ENCODE measurements at places on chromosomes 4 and X.

- no peak for DNase-seq
Observed at GRCh38 chr4:78661921-78662521, 110.5 kb downstream of the ANXA3 start.

GRCh38 chr4:122967231-122967630 is 44.8 kb upstream of the NUDT6 start:
- no peak for DNase-seq

DNA sequence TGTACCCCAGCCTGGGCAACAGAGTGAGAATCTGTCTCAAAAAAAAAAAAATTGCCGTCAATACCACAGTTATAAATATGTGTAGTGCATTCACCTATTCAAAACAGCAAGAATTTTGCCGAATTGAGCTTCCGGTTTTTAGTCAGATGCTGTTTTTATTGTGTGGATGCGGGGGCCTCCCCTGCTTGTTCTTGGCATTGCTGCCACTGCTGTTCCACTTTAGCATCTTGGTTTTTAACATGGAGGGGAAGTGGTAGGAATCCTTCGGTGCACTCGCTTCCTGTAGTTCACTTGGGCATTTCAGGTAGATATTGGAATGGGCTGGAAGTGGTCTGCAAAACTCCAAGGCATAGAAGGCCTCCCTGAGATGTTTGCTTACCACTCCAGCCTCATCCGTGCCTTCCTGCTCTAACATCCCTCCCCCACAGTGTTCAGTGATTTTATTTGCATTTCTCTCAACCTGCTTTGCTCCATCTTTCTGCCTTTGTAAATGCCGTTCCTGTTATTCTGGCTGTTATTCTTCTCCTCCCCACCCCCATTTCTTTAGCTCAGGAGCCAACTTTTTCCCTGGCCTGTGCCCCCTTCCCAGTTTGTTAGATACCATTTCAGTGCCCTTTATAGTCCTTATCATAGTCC is 25.5 kb downstream of the MOB1B start:
- DNase-seq: no peak

DNA sequence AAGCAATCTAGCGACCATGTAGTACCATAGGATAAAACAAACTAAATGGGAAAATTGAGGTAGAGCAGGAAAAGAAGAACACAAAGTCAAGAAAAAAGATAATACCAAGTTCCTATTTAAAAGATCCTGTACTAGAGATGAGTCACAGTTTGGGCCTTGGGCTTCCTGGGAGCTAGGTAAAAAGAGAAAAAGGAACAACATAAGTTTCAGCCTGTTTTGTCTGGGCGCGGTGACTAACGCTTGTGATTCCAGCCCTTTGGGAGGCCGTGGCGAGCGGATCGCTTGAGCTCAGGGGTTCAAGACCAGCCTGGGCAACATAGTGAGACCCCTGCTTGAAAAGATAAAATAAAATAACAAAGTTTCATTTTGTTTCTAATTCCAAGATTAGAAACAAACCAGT is 14.0 kb upstream of the TMEM156 start:
- DNase-seq: peak; percentile 66

DNA sequence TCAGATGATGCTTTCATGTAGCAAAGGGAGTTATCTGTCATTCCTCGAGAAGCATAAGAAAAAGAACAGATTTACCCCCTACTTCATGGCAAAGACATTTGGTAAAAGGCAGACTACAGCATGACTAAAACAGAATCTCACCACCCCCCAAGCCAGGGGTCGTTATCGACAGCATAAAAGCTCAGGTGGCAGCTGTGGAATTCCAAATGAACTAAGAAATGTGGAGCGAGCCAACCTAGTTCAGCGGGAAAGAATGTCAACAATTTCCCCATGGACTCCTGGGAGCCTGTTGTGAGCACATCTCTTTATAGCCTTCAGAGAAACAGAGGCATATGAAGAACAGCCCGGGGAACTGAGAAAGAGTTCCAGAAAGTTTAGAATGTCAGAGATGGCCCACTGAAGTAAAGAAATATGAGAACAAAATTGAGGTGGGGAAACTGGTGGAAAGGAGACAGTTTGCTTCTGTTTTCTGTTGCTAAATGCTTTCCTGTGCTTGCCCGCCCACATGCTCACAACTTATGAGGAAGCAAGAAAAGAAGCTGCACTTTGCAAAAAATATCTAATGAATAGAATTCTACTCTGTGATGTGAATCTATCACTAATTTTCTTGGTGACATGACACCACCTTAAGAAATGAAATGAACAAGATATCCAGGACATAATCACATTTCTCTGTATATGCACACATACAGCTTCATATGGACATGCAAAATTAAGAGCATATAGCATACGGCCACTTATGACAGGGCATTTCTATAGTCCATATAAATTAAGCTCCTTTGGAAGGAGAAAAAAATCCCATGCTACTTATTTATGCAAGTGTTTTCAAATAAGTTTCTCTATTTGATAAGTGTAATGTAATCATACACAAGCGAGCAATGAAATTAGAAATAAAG is 135.3 kb upstream of the MID1 start:
- DNase-seq: no peak

GRCh38 chr4:148443512-148444295 is 1.5 kb upstream of the NR3C2 start:
- no peak for DNase-seq

- DNase-seq: no peak
Observed at GRCh38 chr4:66157594-66157993, 487.3 kb upstream of the EPHA5 start.

DNA sequence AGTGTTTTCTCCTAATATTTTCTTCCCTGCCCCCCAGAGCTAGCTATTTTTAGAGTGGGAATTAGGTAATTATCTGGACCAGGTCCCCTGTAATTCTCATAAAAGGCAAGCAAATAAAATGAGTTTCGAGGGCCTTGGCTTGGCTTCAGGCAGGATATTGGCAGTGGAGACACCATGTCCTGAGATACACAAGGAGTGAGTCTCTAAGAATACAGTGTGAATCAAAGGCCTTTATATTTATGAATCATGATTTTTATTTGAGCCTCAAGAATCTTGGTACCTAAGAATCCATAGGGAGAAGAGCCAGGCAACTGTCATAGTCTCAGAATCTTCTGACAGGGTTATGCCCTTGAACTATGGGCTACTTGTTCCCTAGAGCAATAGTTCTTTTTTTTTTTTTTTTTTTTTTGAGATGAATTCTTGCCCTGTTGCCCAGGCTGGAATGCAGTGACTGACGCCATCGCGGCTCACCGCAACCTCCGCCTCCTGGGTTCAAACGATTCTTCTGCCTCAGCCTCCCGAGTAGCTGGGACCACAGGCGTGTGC is 205.4 kb downstream of the LDB2 start:
- no peak for DNase-seq

DNA sequence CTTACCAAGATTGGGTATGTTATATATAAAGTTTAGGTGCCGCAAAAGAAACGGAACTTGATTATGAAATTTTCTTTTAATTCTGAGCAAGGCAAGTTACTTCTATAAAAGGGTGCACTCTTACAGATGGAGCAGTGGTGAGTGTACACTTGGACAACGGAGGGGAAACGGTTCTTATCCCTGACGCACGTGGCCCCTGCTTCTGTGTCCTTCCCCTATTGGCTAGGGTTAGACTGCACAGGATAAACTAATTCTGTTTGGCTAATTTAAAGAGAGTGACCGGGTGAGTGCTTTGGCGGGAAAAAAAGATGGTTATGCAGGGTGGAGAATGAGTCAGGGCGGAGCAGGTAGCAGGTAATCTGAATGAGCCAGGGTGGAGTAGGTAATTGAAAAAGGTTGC is 149.5 kb downstream of the GC start:
- DNase-seq: no peak

DNA sequence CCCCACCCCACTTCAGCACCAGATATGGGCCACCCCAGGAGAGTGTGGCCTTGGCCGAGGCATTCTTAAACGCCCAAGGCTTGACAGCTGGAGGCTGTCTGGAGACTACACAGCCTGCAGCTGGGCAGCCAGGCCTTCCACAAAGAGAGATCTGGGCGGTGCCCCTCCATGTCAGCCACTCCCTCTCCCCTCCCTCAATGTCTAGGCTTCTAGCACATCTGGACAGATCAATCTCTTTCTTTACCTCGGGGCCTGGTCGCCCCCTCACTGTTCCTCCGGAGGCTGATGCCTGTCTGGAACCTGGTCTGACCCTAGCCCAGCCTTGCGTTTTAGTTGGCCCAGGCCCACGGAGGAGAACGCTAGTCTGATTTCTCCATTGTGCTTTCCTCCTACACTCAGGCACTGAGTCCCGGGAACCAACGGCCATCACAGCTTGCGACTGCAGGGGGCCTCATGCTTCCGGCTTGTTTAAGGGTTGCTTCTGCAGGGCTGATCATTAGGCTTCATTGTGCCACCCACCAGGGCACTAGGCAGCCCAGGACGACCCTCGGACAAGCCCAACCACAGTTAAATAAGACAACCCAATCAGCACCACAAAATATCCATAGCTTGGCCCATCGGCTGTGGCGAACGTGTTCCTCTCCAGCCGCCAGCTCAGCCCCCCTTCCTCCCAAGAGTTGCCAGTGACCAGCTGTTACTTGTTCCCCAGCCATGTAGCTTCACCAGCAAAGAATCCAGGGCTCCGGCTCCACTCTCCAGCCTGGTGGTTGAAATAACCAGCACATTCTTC is 200.6 kb downstream of the BCOR start:
- DNase-seq: peak; percentile 57

DNA sequence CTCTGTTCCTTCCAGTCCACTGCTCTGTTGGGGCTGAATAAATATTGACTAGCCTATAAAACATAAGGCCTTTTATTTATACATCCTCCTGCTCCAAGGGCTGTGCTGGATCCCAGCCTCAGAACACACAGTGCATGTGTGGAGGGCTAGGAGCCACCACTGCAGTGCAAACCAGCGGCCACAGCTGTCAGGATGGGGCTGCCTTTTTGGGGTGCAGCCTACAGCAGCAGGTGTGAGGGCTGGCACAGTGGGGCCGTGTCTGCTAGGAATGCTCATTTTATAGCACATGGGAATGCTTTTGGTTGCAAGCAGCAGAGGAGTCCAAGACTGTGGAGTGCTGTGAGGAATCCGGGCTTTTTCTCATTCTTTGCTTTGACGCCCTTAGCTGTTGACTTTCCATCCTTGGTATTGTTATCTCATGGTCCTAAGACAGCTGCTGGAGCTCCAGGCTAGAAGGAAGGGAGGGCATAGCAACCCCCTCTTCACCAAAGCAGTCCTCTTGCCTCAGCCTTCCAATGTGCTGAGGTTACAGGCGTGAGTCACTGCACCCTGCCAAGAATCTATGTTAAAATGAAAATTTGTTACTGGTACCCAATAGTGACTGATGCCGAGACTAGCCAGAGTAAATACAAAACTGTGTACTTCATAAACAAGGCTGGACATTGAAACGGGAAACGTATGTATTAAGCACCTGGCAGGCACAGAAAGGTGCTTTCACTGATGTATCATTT is 334.3 kb upstream of the GATB start:
- no peak for DNase-seq

GRCh38 chrX:106391284-106391911 is 220.4 kb upstream of the RADX start:
- DNase-seq: no peak

GRCh38 chrX:38929966-38930421 is 128.7 kb downstream of the MID1IP1 start:
- peak; percentile 42 for DNase-seq

- DNase-seq: peak; percentile 40
Observed at GRCh38 chr4:185018834-185019455, 655 bp downstream of the HELT start.

DNA sequence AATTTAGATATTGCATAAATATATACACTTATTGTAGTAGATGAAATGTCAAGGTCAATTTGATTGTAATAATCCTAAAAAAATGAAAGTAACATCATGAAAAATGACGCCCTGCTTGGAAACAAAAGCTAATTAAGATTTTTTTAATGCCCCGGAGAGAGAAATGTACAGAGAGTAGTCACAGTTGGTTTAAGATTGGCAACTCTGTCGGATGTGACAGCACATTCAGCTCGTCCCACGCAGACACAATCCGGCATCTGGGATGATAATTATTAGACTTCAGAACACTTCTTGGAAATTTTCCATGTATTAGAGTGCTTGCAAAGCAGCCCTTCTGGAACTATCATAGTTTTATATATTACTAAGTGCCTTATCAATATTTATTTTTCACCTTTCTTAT is 478.0 kb downstream of the PDHA2 start:
- DNase-seq: no peak

- no peak for DNase-seq
Observed at GRCh38 chrX:150150780-150151125, 212.4 kb upstream of the MAMLD1 start.

DNA sequence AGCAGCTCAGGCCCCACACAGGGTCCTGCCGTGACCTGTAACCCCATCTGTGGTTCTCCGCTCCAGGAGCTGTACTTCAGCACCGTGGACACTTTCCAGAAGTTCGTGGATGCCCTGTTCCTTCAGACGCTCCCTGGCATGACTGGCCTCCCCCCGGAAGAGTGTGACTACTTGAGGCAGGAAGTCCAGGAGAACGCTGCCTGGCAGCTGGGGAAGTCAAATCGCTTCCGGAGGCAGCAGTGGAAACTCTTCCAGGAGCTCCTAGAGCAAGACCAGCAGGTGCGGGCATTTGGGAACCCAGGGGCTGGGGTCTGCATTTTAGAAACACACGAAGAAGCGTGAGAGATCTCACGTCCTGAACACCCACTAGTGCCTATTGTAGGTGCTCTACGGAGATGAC is 72.5 kb downstream of the EVC start:
- DNase-seq: no peak

DNA sequence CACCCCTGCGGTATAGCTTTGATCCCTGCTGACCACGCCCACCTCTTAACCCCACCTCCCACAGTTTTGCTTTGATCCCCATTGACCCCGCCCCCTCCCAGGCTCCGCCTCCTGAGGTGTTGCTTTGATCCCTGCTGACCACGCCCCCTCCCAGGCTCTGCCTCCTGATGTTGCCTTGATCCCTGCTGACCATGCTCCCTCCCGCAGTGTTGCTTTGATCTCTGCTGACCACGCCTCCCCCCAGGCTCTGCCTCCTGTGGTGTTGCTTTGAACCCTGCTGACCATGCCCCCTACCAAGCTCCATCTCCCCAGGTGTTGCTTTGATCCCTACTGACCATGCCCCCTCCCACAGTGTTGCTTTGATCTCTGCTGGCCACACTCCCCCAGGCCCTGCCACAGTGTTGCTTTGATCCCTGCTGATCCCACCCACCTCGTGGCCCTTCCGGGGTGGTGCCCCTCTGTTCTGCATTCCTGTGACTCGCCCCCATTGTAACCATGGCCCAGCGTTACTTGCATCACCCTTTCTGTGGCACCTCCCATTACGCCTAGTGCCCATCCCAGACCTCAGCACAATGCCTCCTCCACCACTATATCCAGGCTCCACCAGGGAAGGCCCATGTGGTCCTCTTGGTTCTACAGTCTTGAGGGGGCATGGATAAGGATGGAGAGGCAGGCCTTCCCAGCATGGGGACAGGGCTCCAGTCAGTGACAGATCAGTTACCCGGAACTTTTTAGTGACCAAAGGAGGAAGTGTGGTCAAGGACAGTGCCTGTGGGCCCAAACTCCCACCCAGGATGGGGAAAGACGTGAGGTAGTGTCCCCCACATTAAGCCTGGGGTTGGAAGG is 70.8 kb downstream of the ADRA2C start:
- no peak for DNase-seq

GRCh38 chrX:125378205-125378604 is 58.5 kb downstream of the TEX13C start:
- peak; percentile 2 for DNase-seq

Data from mammary epithelial cell (primary cell).